NCI-H1092 (cell line): ENCODE measurements at places on chromosomes 2 and 18.

DNA sequence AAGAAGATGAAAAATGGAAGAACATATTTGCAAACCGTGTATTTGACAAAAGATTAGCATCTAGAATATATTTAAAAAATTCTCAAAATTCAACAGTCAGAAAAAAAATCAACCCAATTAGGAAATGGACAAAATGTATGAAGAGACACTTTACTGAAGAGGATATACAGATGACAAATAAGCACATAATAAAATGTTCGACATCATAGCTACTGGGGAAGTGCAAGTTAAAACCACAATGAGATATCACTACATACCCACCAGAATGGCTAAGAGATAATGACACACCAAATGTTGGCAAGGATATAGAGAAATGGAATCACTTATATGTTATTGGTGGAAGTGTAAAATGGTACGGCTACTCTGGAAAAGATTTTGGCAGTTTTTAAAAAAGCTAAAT lies 11.7 kb upstream of the NUP35 start:
- DNase-seq, result no peak

DNA sequence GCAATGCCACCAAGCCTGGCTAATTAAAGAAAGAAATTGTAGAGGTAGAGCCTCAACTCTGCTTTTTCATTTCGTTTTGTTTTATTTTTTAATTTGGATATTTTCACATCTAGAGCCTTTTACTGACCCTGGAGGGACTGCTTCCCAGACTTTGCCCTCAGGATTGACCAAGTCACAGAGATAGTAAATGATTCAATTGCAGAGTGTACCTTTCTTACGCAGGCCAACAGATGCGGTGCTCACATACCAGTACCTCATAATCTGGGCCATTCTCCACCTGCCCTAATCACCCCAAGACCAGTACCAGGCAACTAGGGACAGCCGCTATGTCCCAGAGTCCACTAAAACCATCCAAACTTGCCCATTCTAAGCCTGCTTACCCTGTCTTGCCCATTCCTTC lies 110.8 kb downstream of the DDX1 start:
- DNase-seq, result no peak

- no peak for DNase-seq
Observed at GRCh38 chr18:40935423-40935822, 1019.6 kb upstream of the PIK3C3 start.

DNA sequence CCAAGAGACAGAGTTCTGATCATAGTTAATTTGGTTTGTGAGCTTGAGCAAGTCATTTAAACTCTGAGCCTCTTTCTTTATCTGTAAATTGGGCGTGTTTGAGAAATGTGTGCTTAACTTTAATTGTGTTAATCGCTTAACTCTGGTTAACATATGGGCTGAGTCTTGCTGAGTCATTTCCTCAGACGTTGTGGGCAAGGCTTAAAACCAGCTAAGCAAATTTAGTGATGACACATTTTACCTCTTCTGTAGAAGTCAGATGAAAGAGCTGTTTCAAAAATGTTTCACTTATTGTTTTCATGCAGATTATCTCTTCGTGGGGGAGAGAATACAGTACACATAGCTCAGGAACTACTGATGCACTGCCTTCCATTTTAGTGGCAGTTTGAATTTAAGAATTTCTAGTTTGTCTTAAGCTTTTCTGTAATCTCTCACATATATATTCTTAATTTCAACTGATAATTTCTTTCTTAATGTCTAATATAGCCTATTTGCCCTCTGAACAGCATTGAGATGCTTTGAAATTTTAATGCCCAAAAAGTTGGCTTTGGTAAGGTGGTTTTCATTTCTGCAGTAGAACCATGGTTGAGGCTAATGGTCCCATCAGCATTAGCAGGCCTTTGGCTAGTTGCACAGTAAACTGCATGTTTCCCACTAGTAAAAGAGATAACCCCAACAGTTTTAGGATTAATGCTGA lies 34.9 kb downstream of the RAB10 start:
- no peak for DNase-seq

- DNase-seq, result no peak
Observed at GRCh38 chr2:8511868-8512612, 169.8 kb upstream of the ID2 start.

DNA sequence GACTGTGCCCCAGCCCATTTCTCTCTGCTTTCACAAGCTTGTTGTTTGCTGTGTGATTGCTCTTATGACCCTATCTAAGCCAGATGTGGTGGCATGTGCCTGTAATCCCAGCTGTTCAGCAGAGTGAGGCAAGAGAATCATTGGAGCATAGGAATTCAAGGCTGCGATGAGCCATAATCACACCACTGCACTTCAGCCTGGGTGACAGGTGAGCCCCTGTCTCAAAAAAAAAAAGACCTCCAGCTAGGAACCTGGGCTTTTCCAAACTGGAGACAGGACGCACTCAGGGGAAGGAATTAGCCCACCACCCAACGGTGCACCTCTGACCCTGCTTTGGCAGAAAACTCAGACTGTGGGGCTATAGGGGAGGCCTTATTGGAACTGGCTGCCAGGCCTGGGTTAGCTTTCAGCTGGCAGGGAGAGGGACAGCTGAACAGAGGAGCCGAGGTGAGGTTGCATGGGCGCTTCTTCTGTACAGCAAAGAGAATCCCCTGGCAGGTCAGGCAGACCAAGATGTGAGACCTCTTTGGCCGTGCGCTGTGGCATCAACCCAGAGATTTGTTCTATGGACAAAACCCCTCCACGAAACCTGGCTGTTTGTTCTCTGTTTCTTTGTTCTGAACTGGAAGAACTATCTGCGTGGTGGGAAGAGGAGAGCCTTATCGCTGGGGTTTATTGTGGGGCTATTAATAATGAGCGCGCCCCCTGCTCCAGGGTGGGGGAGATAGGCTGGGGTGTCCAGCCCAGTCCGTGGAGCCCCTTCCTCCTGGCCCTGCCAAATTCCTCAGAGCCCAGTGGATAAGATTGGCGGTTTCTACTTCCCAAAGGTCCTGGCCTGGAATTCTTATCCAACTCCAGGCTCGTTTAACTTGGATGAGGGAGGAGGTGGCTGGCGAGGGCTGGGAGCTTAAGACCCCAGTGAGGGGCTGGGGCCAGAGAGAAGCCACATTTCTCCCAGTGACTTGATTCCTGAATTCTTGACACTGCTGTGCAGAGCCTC lies 38.8 kb upstream of the SMAD7 start:
- no peak for DNase-seq

DNA sequence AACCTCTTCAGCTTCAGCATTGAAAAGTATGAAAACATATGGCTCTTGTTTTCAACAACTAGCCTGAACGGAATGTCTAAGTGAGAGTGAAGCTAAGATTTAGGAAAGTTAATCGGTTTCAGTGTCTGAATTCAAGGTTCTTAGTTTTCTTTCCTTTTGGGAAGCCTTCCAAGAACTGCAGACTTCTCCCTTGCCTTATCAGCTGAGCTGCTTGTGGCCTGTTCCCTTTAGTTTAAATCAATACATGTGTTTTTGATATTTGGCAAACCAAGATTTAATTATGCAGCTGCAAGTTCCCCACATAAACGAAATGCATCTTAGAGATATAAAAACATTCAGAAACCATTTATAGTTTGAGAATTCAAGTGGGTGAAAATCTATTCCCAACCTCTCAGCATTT lies 274.3 kb upstream of the NRP2 start:
- no peak for DNase-seq

DNA sequence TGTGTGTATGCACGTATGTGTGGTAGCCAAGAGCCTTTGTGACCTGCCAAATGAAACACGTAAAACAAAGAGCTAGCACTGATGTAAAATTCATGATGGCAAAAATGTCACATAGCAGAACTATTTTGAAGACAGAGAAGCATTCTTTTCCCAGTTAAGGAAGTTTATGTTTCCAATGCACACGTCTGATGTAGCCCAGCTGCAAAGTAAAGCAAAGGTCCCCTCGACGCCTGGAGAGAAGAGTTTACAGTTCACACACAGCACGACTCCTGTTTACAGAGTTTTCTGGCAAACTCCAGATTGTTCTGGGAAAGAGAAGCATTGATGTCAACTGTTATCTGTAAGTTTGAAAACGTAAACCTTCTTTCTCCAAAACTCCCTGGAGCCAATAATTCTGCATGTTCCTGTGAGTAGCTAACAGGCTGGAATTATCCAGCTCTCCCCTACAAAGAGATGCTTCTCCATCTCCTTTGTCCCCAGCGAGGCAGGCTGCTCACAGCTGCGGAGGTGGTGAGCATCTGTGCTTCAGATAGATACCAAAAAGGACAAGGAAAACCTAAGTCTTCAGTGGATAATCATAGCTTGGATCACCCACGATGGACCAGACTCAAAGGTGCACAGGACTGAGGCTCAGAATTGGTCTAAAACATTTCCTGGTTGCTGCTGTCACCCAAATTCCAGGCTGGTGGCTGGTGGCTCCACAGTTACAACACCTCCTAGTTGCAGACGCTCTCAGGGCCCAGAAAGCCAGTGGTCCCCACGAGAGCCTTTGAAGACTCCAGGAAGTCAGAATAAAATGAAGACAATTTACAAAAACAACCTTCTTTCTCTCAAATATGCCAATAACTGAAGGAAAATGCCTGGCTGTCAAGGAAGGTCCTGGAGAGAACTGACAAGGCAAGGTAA lies 87.4 kb downstream of the COL6A3 start:
- no peak for DNase-seq

DNA sequence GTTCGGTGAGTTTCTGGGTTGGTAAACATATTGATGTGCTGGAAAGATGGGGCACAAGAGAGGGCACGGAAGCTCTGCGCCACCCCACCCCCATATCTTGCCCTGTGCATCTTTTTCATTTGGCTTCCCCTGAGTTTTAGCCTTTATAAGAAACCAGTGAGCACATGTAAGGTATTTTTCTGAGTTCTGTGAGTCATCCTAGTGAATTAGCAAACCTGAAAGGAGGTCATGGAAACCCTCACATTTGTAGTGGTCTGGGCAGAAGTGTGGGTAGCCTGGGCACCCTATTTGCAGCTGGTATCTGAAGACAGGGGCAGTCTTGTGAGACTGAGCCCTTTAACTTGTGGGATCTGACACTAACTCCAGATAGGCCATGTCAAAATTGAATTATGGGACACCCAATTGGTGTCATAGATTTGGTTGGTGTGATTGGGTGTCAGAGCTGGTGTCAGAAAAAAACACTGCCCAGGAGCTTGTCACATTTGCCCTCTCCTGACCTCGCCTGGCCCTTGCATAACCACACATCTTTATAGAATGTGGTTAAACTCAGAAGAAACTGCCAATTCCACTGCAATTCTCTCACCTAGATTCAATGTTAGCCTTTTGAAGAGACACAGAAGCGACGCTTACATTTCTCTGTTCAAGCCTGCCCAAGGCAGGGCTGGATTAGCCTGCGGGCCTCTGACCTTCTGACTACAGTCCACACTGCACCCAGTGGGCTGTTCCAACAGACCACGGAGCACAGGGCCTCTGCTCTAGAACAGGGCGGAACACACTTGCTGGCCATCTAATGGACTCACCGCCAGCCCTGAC lies 12.0 kb upstream of the GALM start:
- DNase-seq, result no peak

- DNase-seq, result no peak
Observed at GRCh38 chr2:218833023-218833609, 1.5 kb upstream of the PRKAG3 start.

DNA sequence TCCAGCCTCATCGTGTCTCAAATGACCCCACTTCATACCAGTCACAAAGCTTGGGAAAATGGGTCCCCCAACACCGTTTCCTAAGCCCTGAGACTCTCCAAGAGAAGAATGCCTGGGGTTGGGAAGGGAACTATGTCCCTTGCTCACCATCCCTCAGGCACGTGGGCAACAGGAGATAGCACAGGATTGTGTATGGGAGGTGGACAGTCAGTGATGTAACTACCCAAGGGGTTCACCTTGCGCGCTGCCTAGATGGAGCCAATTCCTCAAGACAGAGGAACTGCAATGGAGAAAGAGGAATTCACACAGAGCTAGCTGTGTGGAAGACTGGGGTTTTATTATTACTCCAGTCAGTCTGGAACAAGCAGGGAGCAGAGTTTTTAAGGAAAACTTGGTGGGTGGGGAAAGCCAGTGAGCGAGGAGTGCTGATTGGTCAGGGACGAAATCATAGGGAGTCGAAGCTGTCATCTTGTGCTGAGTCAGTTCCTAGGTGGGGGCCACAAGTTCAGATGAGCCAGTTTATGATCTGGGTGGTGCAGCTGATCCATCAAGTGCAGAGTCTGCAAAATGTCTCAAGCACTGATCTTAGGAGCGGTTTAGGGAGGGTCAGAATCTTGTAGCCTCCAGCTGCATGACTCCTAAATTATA lies 13.8 kb upstream of the CXCR1 start:
- DNase-seq, result no peak

- no peak for DNase-seq
Observed at GRCh38 chr2:44550561-44550960, 188.8 kb downstream of the CAMKMT start.

GRCh38 chr2:12452185-12452584 lies 264.6 kb upstream of the TRIB2 start:
- no peak for DNase-seq

GRCh38 chr2:204313256-204313655 lies 232.0 kb upstream of the PARD3B start:
- DNase-seq, result no peak

DNA sequence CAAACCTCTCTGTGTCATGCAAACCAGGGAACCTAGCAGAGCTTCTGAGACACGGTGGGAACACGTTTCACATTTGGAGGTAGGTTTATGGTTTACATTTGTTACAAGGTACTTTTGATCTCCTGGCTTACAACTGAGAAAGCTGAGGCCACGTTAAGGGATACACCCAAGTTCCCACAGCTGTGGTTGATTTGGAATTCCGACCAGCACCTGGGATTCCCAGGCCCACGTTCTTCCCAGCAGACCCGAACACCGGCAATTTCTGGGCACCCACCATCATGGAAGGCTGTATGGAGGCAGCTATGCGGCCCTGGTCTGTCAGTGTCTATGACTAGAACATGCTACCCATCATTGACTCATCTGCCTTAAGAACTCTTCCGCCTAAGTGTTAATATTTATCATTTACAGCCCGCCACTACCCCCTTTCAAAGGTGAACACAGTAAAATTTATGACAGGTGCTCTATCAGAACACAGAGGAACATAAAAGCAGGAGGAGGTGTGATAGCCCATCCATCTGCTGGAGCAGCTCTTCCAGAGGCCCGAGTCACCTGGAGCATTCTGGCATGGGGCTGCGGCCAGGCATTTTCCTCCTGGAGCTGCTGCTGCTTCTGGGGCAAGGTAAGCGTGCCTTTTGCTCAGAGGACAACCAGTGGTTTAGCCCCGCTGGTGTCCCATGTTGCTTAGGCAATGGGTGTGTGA lies at the start of gene PLB1:
TSS of gene PLB1 (plus strand) at position 510 of the 700 bp plus-strand sequence. CDS start at position 565, 55 bp downstream.
- no peak for DNase-seq

DNA sequence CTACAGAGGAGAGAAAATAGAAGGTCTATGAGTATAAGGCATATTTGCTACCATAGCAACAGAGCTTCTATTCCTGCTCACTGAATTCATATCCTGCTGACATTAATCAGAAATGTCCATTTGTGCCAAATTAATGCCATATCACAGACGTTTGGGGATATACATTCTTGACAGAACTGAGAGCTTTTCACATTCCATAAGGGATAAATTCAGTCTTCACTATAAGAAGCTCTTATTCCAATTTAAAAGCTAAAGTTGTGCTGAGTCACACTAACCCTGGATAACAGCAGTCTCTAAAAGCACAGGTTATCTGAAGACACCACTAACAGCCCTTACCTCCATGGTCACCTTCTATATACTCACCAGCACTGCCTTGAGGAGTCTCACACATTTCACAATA lies 178.1 kb downstream of the RAB3GAP1 start:
- no peak for DNase-seq

- no peak for DNase-seq
Observed at GRCh38 chr2:226694149-226694548, 105.5 kb downstream of the IRS1 start.

- no peak for DNase-seq
Observed at GRCh38 chr2:193382583-193382982, 1187.8 kb upstream of the TMEFF2 start.
